ENCODE measurements at places on chromosomes 3 and 15. TPM values are rescaled to one million over a fixed set of nuclear protein-coding genes. Genes with fewer than 3 reads are reported as not detected.

RTP4 gene
- total RNA-seq = 0.61 TPM

SCN11A gene
- not detected for total RNA-seq

PGBD4 gene
- total RNA-seq = 1.4 TPM

RBP2 gene
- total RNA-seq = not detected

SNURF gene
- total RNA-seq = 23.7 TPM

OCA2 gene
- not detected for total RNA-seq

GP5 gene
- not detected for total RNA-seq

DUSP7 gene
- total RNA-seq = 10.4 TPM

UROC1 gene
- not detected for total RNA-seq

SCAMP5 gene
- total RNA-seq = 9.4 TPM

ADCY5 gene
- not detected for total RNA-seq

MYO5C gene
- 2.9 TPM for total RNA-seq

CD96 gene
- total RNA-seq = not detected

SOX2 gene
- not detected for total RNA-seq

PLSCR2 gene
- not detected for total RNA-seq

GABRG3 gene
- not detected for total RNA-seq

NR1I2 gene
- total RNA-seq = 0.15 TPM

DAZL gene
- total RNA-seq = not detected

NPAP1 gene
- total RNA-seq = not detected

GXYLT2 gene
- total RNA-seq = 0.65 TPM

NME9 gene
- total RNA-seq = not detected

FOXB1 gene
- total RNA-seq = not detected

AMIGO3 gene
- 0.32 TPM for total RNA-seq

DLL4 gene
- 218 TPM for total RNA-seq

PTPN23 gene
- 14.3 TPM for total RNA-seq

CYP8B1 gene
- total RNA-seq = not detected

EIF4A2 gene
- 732 TPM for total RNA-seq

SLC24A5 gene
- total RNA-seq = under 0.01 TPM

GUCA1C gene
- total RNA-seq = not detected

AMOTL2 gene
- total RNA-seq = 119 TPM

SI gene
- total RNA-seq = not detected

Data from epithelial cell of umbilical artery (primary cell).